ENCODE measurements at places on chromosomes 16 and 17.
A peak's percentile ranks its signal among the peaks of the same experiment; 100 is the strongest.

DNA sequence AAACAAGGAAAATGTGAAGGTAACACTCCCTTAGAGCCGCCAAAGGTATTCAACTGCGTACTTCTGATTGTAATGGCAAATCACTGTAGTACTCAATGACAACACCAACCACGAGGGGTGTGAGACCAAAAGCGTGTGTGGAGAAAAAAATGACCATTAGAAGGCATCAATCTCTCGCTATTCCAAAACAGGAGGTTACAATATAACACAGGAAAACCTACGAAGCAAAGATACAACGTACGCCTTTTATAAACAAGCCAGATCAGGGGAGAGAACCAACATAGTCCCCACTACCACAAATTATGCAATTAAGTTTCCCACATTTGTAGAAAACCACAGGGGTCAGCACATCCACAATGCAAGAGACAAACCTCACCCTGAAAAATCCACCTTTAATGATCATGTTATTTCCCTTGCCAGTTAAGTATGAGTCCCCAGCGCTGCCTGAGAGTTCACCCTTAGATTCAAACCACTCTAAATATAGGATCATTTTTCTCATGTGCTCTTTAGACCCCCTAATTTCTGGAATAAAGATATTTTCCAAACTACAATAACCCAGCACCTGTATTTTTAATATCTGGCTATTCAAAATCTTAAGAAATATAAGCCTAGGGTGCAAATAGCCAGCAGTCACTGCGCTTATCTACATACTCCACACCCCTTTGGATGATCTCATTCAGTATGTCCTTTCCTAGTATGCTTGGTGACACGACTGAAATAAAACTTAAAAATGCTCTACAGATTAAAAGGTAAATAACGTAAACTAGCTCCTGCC lies 12.4 kb downstream of the TEX14 start:
- no peak for DNase-seq

DNA sequence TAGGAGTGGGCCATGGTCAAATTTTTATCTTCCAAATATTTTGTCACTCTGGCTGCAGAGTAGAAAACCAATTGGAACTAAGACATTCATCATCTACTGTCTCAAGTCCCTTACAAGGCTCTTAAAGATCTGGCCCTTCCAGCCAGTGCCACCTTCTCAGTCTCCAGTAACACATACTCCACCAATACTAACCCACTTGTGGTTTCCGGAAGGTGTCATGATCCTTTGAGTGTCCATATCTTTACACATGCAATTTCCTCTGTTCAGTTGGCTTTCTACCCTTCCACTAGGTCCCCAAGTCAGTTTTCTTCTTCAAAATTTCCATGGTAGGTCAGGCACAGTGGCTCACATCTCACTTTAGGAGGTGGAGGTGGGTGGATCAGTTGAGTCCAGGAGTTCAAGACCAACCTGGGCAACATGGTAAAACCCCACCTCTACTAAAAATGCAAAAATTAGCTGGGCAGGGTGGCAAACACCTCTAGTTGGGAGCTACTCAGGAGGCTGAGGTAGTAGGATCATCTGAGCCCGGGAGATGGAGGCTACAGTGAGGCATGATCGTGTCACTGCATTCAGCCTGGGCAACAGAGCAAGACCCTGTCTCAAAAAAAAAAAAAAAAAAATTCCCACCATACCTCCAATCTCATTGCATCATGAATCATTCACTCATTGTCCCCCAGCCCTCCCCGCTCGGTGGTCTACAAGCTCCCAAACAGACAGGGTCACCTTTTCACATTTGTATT lies 6.0 kb upstream of the GRB2 start:
- DNase-seq, result no peak

DNA sequence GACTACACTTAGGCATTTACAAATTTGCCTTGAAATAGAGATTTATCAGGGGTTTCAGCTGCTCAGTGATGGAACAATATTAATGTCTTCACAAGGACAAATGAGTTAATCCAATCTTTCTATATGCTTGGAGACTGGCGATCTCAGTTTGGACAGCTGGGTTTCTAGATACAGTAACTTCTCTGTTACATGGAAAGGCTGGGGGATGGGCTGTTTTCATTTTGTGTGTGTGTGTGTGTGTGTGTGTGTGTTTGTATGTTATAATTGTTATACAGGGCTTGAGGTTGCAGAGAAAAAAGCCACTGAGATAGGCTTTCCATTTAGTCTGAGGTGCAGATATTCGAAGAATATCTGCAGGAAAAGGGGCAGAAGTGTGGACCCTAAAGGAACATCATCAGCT lies 359.3 kb upstream of the SALL1 start:
- no peak for DNase-seq

- DNase-seq, result no peak
Observed at GRCh38 chr16:19605701-19606100, 50.2 kb downstream of the VPS35L start.

GRCh38 chr17:75875182-75875939 lies 3.0 kb downstream of the TRIM47 start:
- no peak for DNase-seq

GRCh38 chr16:81885976-81886586 lies 107.0 kb downstream of the PLCG2 start:
- no peak for DNase-seq

DNA sequence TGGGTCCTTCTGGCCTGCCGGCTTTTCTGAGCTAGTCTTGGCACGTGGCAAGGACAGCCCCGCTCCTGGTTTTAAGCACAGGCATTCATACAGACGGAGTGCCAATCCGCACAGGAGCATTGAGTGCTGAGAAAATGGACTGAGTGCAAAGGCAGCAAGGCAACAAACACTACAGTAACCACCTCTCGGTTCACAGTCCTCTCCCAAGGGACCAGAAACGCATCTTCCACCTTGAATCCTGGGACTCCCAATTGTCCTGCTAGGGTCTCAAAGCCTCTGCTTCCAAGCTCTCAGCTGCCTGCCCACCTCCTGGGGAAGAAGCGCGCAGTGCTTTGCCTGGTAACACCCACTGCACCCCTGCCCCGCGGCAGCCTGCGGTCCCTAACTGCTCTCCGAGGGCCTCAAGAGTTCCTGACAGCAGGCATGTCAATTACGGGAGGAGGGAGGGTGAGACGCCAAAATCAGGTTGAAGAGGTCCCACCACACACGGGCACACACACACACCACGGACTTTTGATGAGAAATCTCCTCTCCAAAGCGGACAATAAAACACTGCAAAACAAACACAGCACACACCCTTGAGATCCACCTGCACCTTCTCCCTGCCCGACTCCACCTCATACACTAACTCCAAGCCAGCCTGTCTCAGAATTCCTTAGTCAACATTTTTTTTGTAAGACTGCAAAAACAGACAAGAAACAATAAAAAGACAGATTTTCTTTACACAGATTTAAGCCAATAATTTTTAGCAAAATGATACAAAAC lies 15.0 kb downstream of the SLC16A3 start:
- no peak for DNase-seq

- no peak for DNase-seq
Observed at GRCh38 chr16:68739964-68740627, 3.0 kb downstream of the CDH1 start.

GRCh38 chr17:51817955-51818354 lies 340.6 kb downstream of the CA10 start:
- no peak for DNase-seq

- DNase-seq, result no peak
Observed at GRCh38 chr17:69015631-69016030, 45.1 kb downstream of the ABCA9 start.

DNA sequence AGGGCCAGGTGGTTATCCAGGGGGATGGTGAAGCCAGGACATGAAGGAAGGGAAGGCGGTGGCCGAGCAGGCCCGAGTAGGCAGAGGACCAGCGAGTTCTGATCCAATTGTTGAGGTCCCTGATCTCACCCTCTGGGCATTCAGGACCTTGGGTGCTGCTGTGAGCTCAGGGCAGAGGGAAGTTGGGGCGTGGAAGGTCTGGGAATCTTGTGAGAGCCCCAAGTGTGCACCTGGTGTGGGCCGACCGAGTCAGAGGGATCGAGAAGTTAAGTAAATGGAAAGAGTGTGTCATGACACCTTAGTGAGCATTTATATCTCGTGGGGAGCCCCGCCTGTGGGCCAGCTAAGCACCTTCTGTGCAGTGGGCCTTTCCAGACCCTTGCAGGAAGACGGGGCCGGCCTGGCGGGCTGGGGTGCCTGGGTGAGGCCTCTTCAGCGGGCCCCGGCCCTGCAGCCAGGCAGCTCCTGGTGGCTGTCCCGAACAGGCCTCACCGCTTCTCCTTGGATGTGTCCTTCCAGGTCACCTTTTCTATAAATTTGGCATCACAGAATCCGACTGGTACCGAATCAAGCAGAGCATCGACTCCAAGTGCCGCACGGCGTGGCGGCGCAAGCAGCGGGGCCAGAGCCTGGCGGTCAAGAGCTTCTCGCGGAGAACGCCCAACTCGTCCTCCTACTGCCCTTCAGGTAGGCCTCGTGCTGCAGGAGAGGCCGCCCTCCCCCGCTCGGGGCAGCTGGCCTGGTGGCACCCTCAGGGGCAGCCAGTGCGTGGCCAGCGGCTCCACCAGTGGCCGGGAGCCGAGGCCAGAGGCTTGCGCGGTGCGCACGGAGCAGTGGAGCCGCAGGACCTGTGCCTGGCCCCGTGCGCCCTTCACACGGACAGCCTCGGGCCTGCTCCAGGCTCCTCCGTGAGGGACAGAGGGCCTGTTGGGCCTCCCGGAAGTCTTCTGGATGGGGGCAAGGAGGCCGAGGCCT lies 76.0 kb downstream of the BANP start:
- DNase-seq, result no peak

GRCh38 chr17:49090878-49091594 lies 41.5 kb upstream of the B4GALNT2 start:
- no peak for DNase-seq

DNA sequence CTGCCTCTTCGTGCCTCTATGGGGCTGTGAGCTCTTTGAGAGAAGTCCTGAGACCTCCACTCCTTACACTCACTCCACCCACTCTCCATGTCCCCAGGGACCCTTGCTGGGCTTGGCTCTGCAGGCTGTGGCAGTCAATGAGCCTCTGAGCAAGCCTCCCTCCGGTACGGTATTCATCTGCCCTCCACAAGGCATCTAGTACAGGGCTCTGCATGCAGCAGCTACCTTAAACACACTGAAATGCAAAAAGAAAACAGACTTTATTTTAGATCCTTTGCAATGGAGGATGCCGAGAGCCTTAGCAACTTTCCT lies 38.9 kb upstream of the SMPD3 start:
- no peak for DNase-seq

DNA sequence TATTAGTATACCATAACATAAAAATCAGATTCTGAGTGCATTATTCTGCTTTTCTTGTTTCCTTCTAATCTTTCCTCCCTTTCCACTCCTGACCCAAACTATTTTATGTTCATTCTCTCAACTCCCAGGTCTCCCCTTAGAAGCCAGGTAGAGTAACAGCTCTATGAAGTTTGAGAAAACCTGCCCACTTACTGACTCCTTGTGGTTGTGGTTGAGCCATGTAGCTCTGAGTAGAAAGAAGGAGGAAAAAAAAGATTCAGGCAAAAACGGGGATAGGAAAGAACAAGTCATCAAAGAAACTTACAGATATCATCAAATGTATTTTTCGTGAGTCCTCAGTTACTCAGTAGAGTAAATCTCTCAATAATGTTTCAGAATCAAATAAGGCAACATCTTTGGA lies 216.7 kb downstream of the PMP22 start:
- no peak for DNase-seq

GRCh38 chr17:980406-981291 lies 1.1 kb upstream of the NXN start:
- peak; percentile 25 for DNase-seq
